T-helper 1 cell treated with Interleukin-12 subunit alpha and Interleukin-12 subunit beta and Interleukin-4 antibody, amounts not matched to agents 30 ng/mL and 1 ng/mL, for 36 hours (primary cell): ENCODE measurements at places on chromosomes 1 and 21. TPM values are rescaled to one million over a fixed set of nuclear protein-coding genes. Genes with fewer than 3 reads are reported as not detected.

The FBLIM1 gene
- total RNA-seq, result not detected in 2 replicates

The LINGO4 gene
- 0.10 and 0.12 TPM in 2 replicates for total RNA-seq

The ZFP69B gene
- 5.9 and 6.3 TPM in 2 replicates for total RNA-seq

The LHX8 gene
- total RNA-seq, result not detected in 2 replicates

The SLAMF9 gene
- total RNA-seq, result not detected in 2 replicates

The CHRM3 gene
- not detected in 2 replicates for total RNA-seq
